Activated CD4-positive, alpha-beta T cell treated with anti-CD3 and anti-CD28 coated beads for 36 hours (primary cell): ENCODE measurements at places on chromosomes 7 and 10. TPM values are rescaled to one million over a fixed set of nuclear protein-coding genes. Genes with fewer than 3 reads are reported as not detected.

- DNase-seq: no peak
Measured at GRCh38 chr10:97063983-97064837, 121.5 kb downstream of the SLIT1 start.

DNA sequence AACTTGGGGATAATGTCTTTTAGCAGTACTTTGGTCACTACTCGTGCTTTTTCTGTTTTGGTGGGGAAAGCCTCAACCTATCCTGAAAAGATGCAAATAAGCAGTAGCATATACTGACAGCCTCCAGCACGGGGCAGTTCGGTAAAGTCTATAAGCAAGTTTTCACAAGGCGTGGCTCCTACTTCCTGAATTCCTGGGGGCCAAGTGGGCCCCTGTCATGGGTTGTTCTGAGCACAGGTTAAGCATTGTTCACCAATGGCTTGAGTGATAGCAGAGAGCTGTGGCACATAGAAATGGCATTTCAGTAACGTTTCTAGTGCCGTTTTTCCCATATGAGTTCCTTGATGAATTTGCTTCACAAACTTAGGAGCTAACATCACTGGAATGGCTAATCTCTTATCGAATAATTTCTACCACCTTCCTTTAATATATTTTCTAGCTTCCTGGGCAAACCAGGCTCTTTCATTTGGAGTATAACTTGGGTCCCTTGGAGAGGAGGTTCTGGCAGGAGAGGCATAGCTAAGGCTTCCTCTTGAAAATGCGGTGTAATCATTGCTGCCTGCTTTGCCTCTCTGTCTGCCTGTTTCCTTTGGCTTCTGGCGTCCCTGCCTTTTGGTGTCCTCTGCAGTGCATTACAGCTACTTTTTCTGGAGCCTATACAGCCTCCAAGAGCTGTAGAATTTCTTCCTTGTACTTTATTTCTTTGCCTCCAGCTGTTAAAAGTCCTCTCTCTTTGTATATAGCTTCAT is 11.7 kb upstream of the ZNF239 start:
- no peak for DNase-seq

DNA sequence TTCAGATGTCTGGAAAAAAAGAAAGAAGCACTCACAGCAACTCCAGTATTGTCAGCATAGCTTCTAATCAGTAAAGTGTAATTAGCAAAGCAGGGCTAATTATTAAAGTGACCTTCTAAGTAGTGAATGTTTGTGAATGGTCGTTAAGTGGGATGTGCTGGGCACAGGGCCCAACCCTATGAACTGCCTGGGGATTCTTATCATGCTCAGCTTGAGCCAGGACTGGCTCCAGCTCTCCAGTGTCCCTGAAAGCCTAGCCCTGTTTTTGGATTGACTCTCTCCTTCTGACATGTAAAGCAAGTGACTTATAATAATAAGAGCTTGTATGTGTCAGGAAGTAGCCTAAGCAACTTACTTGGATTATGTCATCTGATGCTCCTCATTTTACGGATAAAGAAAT is 9.5 kb upstream of the TBX20 start:
- no peak for DNase-seq

DNA sequence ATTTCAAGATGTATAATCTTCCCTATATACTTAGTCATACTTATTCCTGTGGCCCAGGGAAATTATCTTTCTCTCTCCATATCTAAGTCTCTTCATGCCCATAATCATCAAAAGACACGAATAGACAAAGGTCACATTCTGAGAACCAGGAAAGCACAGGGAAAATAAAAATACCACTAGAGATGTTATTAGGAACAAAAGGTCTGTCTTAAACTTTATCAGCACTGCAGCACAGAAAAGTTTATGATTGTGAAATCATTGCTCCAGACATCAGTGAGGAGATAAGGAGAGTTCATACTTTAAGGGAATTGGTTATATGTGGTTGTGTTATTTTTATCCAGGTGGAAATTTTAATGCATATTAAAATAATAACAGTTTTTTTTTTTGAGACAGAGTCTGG is 974.6 kb upstream of the CELF2 start:
- DNase-seq: no peak

DNA sequence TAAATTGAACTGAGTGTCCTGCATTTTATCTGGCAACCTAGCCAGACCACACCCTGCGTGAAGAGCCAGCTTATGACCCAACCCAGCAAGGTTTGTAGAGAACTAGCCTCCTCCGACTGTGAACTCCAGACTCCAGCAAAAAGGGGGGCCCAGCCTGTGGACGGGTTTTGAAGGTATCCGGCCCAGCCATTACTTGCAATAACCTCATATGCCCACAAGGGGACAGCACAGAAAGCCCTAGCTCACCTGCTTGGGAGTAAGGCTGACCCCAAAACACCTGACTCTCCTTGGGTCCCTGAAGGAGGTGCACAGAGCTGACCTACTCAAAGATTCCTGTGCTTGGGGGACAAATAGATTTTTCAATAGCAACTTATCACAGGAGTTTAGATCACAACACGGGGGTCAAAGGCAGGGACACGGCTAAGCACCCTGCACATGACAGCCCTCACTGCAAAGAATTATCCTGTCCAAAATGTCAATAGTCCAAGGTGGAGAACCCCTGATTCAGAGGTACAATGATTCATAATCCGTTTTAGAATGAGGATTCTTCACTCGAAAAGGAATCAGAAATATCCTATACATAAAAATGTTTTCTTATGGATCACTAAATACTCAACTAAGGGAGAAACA is 4.6 kb downstream of the TRPV6 start:
- peak; percentile 67 for DNase-seq

DNA sequence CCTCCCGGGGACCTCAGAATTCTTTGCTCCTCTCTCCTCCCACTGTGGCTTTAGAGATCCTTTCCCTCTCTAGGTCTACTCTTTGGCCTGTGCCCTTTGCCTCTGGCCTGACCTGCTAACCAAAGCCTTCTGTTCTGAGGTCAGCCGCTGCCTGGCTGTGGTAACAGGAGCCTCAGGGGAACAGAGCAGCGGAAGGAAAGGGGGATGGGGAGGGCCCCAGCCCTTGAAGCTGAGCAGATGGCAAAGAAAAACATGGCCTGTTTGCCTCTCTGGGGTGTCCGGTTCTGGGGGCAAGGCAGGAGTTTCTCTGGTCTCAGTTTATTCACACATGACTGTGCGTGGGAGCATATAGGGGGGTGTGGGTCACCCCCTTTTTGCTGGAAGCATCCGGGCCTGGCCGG is 28.2 kb downstream of the COL26A1 start:
- peak; percentile 57 for DNase-seq

DNA sequence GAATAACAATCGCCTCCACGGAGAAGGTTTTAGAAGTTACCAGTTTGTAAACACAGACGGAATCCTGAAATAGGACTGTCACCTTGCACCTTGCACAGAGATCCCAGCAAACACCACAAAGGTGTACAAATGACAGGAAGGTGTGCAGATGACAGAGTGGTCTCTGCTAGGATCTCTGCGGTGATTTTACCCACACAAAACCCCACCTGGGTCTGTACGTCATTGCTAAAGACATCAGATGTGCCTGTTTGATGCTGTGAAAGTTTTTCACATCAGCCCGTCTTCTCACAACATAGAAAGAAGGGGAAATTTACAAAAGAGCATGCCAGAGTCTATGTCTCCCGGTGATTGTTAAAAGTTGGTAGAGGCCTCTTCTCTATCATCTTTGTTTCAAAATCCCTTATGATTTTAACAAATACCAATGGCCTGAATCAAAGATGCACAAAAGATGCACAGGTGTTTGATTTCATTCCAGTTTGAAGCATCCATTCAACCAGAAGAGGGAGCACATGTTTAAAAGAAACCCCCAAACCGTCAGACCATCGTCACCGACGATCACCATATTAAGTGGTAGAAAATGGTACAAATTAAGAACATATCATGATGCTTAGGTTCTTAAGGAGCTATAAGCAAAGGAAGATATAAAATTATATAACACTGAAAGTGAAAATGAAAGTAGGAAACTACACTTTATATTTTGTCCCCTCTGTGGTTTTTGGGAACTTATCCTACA is 576.5 kb downstream of the PTPRN2 start:
- no peak for DNase-seq

- DNase-seq: peak; percentile 16
Measured at GRCh38 chr7:30322271-30323005, 38.0 kb downstream of the ZNRF2 start.

DNA sequence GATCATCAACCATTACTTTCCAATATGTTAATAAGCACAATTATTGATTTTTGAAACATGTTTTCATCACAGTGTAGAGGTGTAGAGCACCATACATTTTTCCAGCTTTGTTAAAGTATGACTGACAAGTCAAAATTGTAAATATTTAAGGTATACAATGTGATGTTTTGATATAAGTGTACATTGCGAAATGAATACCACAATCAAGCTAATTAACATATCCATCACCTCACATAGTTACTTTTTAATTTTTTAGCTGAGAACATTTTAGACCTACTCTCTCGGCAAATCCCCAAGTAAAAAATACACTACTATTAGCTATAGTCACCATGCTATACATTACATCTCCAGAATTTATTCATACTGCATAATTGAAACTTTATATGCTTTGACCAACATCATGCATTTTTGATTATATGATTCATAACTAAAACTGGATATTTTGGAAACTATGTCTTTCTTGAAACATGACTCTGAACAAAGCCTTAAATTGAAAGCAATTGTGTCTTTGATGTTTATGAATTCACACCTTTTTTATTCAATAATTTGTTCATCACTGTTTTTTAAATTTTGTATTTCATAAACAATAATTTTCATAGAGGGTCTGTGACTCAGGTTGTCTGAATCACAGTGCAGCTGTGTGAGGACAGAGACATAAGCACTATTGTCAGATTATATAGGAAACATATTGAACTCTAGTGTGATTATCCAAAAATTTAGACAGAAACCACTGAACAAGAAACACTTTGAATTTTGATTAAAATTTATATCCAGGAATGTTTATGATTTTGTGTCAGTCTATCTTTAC is 486.1 kb downstream of the SEMA3D start:
- no peak for DNase-seq

GRCh38 chr7:106493041-106493731 is 167.8 kb downstream of the CCDC71L start:
- no peak for DNase-seq

- no peak for DNase-seq
Measured at GRCh38 chr7:74505471-74506324, 52.0 kb downstream of the GTF2IRD1 start.

GRCh38 chr10:62073429-62073828 is 171.9 kb downstream of the ARID5B start:
- DNase-seq: no peak

DNA sequence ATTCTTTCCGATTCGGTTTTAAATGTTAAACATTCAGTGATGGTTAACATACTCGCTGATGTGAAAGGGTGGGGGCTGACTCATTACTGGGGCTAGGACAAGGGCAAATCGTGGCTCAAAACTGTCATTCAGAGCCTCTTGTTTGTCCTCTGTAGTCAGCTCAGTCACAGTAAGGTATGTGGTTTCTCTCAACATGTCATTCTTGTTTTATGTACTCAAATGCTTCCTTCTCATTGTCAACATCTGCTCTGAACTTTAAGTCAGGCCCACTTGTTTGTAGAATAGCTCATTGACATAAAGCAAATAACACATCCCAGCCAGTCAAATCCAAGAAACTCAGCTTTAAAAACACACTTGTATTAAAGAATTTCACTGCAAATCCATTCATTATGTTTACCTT is 7.3 kb downstream of the SLC16A9 start:
- no peak for DNase-seq

DNA sequence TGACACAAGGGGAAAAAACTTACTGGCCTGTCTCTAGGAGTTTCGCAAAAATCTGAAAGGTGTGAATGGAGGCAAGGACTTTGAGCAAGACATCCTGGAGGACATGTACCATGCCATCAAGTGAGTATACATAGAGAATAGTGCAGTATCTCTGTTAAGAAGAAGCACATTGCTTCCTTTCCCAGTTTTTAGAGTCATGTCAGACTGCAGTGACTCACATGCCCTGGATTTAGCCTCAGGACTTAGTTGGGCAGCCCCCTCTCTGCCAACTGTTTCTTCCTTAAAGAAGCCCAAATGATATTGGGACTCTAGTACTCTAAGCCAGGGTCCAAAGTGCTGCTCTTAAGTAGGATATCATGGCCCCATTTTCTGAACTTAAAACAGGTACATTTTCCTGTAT is 28.1 kb upstream of the NFKB2 start:
- DNase-seq: no peak

DNA sequence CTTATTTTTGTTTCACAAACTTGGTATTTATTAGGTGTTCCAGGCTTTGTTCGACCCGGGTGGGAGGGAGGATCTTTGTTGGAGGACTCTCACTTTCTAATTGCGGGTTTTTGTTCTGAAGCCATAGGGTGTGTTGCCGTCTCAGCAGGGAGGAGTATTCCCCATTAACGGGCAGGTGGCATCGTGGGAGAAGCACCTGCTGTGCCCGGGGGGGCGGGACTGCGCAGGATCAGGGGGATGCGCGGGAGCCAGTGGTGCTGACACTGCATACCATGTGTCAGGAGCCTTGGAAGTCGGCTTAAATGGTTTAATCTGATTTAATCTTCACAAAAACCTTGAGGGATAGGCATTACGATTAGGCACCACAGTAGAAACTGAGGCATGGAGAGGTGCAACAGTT is 113.0 kb downstream of the MGMT start:
- no peak for DNase-seq

DNA sequence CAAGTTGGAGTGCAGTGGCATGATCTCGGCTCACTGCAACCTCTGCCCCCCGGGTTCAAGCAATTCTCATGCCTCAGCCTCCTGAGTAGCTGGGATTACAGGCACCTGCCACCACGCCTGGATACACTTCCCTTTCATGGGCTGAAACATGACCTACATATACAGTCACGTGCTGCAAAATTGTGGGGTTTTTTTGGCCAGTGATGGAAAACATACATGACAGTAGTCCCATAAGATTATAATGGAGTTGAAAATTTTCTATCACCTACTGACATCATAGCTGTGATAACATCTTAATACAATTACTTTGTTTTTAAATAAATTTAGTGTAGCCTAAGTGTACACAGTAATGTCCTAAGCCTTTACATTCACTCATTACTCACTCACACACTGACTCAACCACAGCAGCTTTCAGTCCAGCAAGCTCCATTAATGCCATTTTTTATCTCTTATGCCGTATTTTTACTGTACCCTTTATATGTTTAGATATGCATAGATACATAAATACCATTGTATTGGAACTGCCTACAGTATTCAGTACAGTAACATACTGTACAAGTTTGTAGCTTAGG is 79.9 kb upstream of the TMEM196 start:
- no peak for DNase-seq

Gene NFKB2
- total RNA-seq: 228 TPM

Gene MMRN2
- not detected for total RNA-seq

Gene CNTNAP2
- total RNA-seq: not detected

Gene TAS2R3
- 1.1 TPM for total RNA-seq
